HEK293T (cell line): ENCODE measurements at places on chromosomes 4 and X.
A peak's percentile ranks its signal among the peaks of the same experiment; 100 is the strongest.

- no peak for DNase-seq
Measured at GRCh38 chr4:24912252-24913118, at the start of gene CCDC149. Gene CCDC149, minus strand, starts transcription at chr4:24913042. Its CDS starts 178 bp downstream, at chr4:24912864.

DNA sequence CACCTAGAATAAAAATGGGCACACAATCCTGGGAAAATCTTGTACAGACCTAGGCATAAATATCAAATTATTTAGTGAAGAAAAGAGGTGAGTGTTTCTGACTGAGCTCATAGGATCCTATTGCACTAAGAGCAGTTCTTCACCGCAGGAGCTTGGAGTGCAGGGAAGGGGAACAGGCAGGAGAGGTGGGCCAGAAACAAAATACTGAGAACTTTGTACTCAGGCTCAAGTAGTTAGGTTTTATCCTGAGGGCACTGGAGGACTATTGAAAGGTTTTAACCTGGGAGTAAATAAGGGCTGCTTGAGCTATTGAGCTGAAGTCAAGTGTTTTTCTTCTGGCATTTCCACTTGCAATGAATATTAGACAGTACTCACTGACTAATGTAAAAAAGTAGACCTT lies 12.2 kb downstream of the EPHA5 start:
- no peak for DNase-seq

DNA sequence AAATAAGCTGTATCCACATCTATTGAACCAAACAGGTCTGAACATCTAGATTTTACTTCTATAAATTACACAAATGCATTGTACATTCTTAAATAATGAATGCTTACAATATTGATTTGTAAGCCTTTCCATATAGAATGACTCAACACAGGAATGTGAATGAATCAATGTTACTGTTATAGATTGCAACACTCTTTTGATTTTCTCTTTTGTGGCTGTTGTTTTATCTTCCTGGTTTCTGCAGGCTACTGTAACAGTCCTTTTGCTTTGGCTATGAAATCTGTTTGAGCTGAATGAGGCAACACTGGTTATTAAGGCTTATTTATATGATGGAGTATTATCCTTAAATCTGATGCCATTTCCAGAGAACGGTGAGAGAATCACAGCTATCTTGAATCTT lies 49.5 kb downstream of the GPR50 start:
- DNase-seq: no peak

DNA sequence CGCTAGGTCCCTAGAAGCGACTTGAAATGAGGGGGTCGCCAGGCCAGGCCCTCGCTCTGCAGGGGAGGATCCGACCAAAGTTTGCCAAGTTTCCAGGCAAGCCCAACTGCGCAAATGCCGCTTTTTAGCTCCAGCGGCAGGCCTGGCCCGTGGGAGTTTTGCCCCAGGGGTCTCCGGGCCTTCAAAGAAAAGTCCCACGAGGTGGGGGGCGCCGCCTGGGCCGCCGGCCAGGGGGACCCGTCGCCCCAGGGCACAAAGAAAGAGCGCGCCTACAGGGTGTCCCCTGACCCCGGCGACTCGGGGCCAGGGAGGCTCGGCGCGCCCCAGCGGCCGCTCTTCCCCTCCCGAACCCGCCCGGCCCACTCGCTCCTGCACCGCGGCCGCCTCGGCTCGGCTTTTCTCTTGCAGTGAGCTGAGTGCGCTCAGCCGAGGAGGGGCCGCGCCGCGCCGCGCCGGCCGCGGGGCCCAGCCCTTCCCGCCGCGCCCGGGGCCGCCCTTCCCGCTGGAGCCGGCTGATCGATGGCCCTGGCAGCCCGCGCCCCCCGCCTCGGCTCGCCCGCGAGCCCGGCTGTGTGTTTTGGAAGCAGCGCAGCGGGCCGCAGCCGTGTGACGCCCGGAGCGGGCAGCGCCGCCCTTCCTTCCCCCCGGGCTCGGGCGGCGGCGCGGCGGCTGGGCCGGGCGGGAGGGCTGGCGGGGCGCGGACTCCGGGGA lies 754 bp upstream of the KLF3 start:
- DNase-seq: peak; percentile 56

DNA sequence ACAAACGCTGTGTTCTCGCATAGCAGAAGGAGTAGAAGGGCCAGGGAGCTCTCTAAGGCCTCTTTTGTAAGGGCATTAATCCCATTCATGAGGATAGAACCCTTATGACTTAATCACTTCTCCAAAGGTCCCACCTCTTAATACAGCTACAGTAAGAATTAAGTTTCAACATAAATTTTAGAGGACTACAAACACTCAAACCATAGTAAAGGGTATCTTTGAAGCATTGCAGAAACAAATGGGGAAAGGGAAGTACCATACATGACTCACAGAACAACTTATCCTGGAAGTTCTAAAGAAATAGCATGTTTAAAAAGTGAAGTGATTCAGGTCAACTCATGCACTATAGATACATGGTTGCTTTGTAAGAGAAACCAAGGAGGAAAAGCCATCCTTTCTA lies 680.8 kb downstream of the RPA4 start:
- DNase-seq: no peak

DNA sequence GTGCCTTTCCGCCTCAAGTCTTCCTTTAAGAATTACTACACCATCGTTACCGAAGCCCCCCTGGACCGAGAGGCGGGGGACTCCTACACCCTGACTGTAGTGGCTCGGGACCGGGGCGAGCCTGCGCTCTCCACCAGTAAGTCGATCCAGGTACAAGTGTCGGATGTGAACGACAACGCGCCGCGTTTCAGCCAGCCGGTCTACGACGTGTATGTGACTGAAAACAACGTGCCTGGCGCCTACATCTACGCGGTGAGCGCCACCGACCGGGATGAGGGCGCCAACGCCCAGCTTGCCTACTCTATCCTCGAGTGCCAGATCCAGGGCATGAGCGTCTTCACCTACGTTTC lies 2.2 kb downstream of the PCDH10 start:
- DNase-seq: peak; percentile 21

DNA sequence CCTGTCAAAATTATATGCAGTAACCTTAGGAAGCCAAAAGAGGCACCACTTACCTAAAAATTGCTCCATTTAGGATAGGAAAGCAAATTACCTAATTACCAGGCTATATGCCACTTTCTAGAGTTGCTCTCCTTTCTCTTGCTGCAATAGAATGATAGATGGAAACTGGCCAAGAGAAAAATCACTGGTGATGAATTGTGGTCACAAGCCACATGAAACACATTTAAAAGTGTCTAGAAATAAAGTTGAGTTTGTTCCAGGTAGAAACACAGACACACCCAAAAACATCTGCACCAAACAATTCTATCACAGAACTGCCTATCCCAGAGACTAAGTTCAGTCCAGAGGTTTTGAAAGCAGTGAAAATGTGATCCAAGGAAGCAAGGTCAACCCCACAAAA lies 337.7 kb downstream of the PCDH19 start:
- no peak for DNase-seq

GRCh38 chrX:82541822-82542221 lies 966.3 kb upstream of the POU3F4 start:
- no peak for DNase-seq

DNA sequence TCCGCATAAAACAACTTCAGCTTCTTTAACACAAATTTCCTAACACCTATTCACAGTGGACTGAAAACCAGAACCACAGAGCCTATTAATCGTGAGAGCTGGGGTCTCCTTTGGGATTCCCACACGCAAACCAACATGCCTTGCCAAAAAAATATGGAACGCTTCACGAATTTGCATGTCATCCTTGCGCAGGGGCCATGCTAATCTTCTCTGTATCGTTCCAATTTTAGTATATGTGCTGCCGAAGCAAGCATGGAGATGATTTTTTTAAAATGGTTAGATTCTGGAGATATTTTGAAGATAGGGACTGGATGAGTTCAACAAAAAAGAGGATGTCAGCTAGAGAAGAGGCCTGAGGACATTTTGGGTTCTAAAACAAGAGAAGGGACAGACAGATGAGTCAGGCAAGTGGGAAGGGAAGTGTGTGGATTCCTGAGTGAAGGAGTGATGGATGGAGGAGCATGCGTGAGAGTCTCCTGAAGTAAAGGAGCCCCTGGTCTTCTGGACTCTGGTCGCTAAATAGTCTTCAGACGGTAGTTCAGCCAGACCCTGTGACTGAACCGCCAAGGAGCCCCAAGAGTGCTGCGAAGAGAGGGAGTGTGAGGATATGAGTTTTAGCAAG lies 9.5 kb upstream of the GATA1 start:
- no peak for DNase-seq

DNA sequence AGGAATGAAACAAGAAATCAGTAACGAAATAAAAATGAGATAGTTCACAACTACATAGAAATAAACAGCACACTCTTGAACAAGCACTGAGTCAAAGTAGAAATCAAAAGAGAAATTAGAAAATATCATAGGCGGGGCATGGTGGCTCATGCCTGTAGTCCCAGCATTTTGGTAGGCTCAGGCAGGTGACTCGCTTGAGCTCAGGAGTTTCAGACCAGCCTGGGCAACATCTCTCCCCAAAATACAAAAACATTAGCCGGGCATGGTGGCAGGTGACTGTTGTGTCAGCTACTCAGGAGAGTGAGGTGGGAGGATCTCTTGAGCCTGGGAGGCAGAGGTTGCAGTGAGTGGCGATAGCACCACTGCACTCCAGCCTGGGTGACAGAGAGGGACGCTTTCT lies 714.4 kb downstream of the GLUD2 start:
- DNase-seq: no peak

DNA sequence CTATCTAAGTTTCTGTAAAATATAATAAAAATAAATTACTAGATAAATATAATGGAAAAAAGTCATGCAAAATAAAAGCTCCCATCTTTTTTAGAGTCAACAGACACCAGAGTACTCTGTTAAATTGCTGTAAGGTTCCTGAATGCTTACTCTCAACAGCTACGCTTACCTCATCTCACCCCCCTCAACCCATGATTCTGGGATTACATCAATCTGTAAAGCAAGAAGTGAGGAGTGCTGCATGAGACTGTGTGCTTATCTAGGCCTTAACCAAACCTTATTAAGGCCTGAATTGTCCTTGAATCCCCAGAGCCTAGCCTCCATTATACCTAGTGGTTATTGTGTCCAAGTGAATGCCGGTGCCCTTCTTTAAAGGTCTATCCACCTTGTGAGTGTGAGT lies 735.8 kb downstream of the RPA4 start:
- DNase-seq: no peak

DNA sequence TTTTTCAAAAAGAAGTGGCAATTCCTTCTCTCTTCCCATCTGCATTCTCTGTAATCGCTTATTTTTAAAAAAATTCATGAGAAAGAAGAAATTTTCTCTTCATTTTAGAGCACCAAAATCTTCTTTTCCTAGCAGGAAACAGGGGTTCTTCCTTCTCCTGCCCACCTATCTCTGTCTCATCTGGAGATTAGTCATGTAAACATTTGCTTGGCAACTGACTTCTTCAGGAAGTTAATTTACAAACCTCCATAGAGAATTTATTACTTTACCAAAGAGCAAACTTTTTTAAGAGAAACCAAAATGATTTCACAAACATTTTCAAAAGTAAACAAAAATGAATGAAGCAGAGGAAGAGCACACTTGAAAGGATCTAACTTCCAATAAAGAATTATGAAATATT lies 13.5 kb downstream of the TTC29 start:
- DNase-seq: no peak

DNA sequence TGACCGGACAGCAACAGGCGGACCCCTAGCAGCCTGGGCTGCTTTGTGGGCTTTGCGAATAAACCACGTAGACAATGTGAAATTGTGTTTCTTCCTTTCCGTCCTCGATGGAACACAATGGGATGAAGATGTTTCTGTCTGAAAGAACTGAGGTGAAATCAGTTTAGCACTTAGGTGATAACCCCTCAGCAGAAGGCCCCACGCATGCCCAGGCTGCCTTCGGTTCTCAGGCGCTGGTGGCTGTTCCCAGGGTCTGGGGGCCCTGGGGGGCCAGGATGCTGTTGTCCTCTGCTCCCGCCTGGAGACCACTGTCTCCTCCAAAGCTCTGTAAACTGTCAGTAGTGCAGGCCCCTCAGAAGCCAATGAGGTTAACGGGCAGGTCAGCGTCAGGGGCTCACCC lies 73.9 kb upstream of the HGFAC start:
- no peak for DNase-seq

- no peak for DNase-seq
Measured at GRCh38 chr4:38266616-38267015, 306.4 kb downstream of the PTTG2 start.

DNA sequence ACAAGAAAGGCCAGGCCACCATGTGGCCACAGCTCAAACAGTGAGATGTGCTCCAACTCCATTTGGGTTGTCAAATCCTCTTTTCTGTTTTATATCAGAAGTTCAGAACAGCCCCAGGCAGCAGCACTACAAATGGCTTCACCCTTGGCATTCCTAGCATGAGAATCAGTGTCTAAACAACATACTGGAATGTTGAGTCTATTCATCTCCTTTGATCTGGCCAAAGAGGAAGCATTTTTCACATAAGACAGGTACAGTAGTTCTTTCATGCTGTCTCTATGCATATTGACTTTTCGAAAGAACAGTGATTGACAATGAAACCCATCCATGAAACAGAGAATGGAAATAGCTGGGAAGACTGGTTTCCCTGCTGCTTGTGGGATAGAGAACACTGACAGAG lies 289.5 kb downstream of the USP46 start:
- DNase-seq: no peak

DNA sequence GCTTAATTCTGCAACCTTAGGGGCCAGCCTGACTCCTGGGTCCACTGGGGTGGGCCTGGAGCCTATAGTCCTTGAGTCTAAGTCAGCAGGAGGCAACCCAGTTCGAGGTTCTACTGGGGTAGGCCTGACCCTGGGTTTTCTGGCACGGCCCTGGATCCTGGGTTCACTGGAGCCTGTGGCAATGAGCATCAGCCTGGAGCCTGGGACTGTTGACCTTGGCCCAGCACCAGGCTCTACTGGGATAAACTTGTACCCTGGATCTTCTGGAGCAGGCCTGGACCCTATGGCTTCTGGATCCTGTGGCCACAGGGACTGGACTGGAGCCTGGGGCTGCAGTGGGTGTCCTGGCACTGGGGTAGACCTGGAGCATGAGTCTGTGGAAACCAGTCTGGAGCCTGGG lies 874.3 kb upstream of the INTU start:
- no peak for DNase-seq

GRCh38 chr4:83440899-83441298 lies 14.7 kb downstream of the HELQ start:
- no peak for DNase-seq

DNA sequence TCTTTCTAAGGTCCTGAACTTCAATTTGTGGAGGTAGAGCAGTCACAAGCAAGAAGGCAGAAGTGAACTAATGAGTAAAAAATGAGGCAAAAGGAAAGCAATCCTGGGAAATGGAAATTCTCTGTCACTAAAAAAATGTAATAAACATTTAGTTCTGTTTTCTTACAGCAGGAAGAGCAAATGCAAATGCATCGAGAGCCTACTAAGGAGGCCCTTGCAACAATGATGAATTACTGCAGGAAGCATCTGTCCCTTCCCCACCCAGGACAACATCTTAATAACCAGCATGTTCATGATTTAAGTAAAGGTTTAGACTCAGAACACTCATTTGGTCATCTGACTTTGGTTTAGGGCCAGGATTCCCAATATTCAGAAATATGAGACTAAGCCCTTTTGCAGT lies 341.4 kb upstream of the NOCT start:
- DNase-seq: no peak
